ENCODE measurements at places on chromosomes 7 and 10.

DNA sequence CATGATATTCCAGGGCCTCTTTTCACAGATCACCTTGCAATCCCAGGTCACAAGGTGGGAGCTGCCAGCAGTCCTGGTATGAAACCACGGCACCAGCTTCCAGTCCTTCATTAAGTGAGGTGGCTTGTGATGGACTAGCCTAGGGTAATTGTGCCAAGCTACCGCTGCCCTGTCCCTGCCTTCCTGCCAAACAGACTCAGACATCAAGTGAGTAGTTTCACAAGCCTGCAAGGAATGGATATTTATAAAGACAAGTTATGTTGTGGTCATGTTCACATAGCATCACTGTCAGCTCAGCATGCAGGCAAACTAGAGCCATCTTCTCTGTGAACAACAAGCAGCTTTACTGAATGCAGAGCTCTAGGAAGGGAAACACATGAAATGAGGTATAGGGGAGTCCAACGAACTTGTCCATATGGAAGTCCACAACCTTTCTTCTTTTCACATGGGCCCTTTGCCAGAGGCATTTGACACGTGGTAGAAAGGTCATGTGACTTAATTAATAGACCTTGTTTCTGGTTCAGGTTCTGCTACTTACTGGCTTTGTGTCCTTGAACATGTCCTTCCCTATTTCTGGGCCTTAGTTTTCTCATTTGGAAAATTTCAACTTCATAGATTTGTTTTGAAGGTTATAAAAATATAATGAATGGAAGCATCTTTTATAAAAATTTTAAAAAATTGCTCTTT, 1061.2 kb downstream of the KCNMA1 start:
- no peak for DNase-seq

GRCh38 chr7:157991351-157991750, 596.3 kb downstream of the PTPRN2 start:
- DNase-seq = no peak

- DNase-seq = no peak
Observed at GRCh38 chr10:77936697-77937567, 10.4 kb upstream of the DLG5 start.

DNA sequence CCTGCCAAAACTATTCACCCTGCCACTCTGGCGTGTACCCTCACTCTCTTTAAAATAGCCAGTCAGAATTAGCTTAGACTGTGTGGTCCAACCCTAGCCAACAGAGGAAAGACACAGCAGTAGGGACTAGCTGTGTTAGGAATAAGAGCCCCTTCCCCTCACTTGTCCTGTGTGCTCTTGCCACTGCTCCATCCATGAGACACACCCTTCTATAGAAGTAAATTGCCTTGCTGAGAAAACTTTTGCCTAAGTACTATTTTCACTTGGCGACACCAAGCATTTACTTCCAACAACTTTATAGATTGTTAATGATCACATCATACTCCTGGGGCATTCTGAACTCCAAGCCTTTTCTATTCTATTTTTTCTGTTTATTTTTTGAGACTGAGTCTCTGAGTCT, 170.2 kb upstream of the TRIM24 start:
- DNase-seq = no peak

DNA sequence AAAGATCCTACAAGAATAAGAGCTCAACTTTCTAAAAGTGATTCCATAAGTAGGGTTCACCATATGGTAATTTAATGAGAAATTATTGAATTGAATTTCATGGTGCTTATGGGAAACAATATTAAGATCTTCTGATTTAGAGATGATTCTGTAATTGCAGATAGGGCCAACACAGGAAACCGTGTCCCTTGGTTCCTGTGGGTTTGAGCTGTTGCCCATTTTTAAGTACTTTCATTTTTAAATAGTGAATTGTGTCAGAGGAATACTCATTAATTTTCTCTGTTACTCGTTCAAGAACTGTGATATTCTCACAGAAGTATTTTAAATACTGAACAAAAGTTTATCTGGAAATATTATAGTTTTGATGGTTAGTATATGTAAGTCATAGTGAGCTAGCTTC, 129.2 kb downstream of the SRI start:
- no peak for DNase-seq

- DNase-seq = no peak
Observed at GRCh38 chr10:110355922-110356627, 51.4 kb upstream of the SMNDC1 start.

DNA sequence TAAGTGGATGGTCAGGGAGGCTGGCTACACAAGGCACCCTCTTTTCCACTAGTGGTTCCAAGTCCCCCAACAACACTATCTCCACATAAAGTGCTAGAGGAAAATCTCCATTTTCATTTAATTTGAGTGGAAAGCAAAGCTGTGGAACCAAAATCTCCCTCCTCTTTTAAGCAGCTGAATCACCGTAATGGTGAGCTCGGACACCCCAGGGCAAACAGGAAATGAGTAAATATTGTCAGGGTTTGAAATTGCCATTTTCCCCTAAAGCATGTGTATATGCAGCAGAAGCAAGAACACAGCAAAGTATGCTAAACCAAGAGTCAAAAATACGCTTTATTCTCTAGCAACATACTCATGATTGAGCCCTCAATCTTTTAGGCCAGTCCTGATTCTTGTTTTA, 143.7 kb downstream of the GPAM start:
- DNase-seq = no peak

- DNase-seq = no peak
Observed at GRCh38 chr7:26858735-26859134, 5.7 kb downstream of the SKAP2 start.

GRCh38 chr7:132941905-132942304, 140.0 kb downstream of the CHCHD3 start:
- DNase-seq = no peak

DNA sequence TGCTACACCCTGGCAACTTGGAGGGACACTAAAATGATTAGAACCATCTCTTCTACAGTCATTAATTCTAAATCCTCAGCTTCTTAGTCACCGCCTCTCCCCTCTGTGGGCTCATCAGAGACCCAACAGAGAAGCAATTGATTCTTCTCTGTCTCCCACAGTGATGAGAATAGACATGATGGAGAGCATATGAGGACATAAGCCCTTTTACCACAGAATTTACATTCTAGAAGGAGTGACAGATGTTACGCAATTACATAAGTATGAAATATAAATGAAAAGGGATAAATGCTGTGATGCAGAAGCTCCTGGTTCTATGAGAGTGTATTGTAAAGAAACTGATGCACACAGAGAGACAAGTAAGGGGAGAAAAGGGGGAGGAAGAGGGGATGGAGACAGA, 18.1 kb upstream of the ABCB5 start:
- DNase-seq = no peak
